Stimulated activated naive CD4-positive, alpha-beta T cell treated with Interleukin-2 at 50 U/mL for 16 hours (primary cell): ENCODE measurements at places on chromosomes 4 and X.

DNA sequence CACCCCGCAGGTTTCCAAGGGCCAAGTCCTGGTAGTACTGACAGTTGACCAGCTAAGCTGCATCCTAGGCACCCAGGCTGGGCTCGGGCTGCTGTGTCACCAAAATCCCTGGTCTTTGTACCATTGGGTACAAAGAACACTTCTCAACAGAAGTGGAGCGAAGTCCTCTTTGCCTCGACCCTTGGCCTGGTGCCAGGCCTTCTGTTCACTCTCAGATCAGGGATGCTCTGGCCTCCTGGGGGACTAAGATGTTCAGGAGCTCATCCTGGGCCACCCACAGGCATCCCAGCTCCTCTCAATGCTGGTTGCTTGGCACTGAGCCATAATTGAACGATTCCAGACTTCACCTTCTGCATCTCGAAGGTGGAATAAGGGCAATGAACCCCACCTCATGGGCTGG lies 13.8 kb upstream of the SLC2A9 start:
- no peak for DNase-seq

GRCh38 chr4:141686146-141686775 lies 49.9 kb downstream of the IL15 start:
- DNase-seq = no peak

GRCh38 chr4:8497762-8498161 lies 57.2 kb downstream of the TRMT44 start:
- DNase-seq = no peak

GRCh38 chr4:158428242-158428641 lies 93.4 kb upstream of the RXFP1 start:
- no peak for DNase-seq

DNA sequence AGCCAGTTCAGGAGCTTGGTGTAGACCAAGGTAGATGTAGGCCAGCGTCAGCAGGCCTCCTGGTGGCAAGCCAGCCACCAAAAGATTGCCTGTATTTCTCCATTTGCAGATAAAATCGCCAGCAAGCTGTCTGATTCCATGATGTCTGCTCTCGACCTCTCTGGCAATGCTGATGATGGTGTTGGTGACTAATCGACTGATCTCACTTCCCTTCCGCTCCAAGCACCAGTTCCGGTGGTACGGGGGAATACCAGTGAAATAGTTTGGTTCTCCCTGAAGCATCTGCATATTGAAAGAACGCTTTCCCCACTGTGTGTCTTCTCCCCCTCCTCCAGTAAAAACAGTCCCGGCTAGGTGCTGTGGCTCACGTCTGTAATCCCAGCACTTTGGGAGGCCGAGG lies 30.4 kb downstream of the GNL3L start:
- DNase-seq = no peak

GRCh38 chr4:149349541-149349940 lies 466.1 kb downstream of the IQCM start:
- no peak for DNase-seq

DNA sequence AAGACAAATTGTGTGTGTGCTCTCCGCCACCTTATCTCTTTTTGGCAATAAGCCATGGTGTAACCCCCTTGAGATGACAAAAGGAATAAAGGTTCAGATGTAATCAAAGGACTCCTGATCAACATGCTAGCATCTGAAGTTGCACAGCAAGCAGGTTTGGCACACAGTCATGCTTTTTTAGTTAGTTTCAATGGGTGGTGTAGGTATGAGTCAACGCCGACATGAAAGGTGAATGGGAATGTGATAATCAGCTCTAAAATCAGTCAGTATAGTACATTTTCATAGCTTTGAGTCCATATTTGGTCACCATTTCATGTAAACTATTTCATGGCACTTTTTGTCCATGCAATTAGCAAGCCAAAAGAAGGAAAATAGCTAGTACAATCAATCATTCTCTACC lies 50.4 kb upstream of the ETNPPL start:
- DNase-seq = no peak

GRCh38 chr4:58225460-58225859 lies 1115.3 kb upstream of the IGFBP7 start:
- no peak for DNase-seq

DNA sequence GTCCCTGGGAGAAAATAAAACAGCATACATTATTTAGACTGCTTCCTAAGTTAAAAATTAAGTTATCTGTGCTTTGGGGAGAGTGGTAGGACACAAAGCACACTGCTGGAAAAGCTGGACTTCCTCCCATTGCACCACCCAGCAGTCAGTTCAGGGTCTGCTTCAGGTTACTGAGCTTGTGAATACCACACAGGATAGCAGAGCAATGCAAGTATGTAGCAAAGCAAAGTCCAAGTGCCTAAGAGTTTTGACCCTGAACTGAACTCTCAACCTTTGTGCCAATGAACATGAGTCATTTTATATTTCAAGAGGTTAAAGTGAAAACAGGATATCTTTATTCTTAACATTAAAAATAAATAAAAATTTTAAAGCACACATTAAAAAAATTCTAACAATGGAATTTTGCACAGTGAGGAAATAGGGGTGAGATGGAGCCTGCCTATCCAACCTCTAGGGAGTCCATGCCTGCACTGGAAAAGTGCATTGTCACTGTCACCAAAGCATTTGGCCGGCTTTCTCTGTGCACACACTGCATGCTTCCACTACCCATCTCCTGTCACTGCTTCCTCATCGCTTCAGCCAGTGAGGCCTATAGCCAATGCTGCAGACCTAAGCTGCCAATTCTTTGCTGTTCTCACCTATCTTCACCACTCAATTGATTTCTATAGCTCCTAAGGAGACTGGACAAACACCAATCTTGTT lies 50.9 kb downstream of the ABCG2 start:
- no peak for DNase-seq

- no peak for DNase-seq
These were observed 25.3 kb downstream of the ARHGAP24 start for GRCh38 chr4:85500110-85500867.

DNA sequence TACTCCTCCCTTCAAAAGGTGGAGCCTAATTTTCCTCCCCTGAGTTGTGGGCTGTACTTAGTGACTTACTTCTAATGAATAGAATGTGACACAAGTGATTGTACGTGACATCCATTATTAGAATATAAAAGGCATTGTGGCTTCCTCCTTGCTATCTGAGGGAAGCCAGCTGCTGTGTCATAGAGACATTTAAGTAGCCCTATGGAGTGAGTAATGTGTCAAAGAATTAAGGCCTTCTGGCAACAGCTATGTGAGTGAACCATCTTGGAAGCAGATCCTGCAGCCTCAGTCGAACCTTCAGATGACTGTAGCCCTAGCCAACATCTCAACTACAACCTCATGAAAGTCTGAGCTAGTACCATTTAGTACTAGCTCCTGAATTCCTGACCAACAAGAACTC lies 76.1 kb downstream of the BCOR start:
- DNase-seq = no peak

- DNase-seq = no peak
These were observed 27.1 kb upstream of the SPANXN4 start for GRCh38 chrX:142998447-142999198.

GRCh38 chr4:152917543-152918395 lies 18.4 kb upstream of the FHDC1 start:
- DNase-seq = no peak

DNA sequence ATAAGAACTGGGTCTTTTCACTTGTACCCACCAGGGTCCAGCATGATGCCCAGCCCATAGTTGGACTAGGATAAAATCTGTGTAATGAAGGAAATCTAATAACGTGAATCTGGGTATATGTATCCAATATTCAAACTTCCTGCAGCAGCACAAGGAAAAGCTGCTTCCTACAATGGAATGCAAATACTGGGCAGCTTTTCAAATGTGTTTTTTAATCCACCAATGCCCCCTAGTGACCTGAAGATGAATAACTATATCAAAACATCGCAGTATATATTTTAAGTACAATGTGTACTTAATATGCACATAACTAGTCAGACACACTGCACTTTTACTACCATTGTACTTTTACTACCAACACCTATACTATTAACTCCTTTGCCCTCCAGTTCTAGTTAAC lies 5.3 kb downstream of the APOO start:
- DNase-seq = no peak

DNA sequence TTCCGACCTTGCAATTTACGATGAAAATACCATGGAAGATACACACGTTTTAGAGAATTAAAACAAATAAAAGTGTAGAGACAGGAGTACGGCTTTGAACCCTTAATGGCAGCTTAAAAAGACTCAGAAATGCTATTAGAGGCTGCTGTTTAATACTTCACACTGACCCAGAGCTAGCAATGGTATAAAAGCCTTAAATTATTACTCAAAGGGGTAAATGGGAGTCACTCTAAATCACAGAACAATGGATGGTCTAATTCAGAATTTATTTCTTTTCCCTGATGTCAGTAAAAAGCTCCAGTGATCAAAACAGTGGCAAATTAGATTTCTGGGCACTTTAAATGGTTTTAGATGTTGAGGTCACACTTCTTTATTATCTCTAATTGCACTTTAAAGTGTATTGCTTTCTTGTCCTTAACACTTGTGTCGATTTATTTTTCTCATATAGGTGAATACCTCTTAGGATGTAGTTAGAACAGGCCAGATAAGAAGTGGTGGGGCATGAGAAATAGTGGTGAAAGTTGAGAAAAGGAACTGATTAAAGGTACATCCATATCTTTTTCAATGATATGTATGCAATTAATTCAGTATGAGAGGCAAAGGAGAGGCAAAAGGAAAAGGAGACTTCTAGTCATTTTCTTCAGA lies 252.4 kb upstream of the ANKRD50 start:
- DNase-seq = no peak

DNA sequence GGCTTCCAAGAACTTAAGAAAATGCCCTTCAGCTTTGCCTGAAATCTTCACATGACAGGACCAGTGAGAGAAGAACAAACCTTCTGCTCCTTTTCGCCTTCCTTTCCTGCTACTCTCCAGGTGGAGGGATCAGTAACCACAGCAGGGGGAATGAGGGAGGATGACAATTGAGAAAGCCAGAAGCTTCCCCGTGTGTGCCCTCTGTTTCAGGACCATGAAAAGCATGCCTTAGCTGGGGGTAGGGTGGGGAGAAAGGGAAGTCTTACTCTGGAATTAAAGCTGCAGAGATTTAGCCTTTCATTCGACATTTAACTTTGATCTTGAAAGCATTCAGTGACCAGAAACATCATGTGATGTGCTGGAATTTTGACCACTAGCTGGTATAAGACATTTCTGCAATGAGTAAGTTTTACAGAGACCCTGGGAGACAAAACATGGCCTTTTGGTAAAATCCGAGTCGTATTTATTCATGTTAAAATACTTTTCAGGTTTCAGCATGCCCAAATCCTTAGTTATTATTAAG lies 10.6 kb upstream of the PUDP start:
- DNase-seq = no peak

GRCh38 chr4:17258106-17258505 lies 253.8 kb downstream of the QDPR start:
- no peak for DNase-seq

DNA sequence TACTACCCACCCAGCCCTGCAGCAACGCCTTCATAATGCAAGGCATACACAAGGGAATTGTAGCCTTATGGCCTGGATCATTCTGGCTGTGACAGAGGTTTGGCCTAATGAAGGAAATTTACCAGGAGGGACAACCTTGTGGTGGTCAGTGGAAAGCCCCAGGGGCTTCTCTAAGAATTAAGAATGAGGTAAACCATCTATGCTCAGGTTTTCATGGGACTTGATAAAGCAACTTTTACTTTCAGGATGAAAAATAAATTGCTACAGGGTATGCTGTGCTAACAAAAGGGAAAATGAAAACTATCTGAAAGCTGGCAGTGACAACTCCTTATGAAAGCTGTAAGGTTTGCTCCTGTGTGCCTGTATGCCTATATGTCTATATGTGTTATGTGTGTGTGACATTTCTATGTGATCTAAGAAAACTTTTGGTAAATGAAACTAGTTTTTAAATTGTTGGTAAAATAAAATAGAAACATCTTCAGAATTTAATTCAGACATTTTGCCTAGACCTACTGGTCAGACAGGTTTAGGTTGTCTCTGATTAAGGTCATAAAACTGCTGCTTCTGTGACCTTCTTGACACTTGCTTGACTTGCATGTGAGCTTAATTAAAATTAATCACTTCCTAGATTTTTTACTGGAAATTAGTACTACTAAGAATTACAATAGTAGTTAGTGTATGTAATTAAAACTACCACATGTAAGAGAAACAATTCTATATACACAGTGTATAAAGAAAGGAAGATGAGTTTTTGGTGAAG lies 19.9 kb upstream of the TXK start:
- no peak for DNase-seq

DNA sequence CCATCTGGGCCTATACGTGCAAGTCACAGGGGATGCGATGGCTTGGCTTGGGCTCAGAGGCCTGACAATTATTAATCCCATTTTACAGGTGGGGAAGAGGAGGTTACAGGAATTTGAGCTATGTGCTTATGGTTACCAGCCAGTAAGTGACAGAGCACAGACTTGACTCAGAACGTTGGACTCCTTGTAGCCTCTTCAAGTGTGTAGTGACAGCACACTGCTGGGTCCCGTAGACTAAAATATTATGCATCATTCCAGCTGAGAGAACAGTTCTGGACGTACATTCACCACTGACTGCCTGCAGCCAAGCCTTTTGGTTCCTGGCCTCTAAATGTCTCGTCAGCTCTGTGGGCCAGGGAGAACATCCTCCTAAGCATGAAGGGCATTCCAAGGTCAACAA lies 314.5 kb downstream of the GPAT3 start:
- DNase-seq = no peak

GRCh38 chrX:118513120-118513898 lies 17.7 kb downstream of the DOCK11 start:
- no peak for DNase-seq

GRCh38 chr4:6957148-6957520 lies 47.5 kb downstream of the TBC1D14 start:
- no peak for DNase-seq

GRCh38 chrX:107454302-107454701 lies 4.8 kb downstream of the FRMPD3 start:
- no peak for DNase-seq

GRCh38 chr4:91243132-91243531 lies 1060.6 kb upstream of the GRID2 start:
- no peak for DNase-seq

DNA sequence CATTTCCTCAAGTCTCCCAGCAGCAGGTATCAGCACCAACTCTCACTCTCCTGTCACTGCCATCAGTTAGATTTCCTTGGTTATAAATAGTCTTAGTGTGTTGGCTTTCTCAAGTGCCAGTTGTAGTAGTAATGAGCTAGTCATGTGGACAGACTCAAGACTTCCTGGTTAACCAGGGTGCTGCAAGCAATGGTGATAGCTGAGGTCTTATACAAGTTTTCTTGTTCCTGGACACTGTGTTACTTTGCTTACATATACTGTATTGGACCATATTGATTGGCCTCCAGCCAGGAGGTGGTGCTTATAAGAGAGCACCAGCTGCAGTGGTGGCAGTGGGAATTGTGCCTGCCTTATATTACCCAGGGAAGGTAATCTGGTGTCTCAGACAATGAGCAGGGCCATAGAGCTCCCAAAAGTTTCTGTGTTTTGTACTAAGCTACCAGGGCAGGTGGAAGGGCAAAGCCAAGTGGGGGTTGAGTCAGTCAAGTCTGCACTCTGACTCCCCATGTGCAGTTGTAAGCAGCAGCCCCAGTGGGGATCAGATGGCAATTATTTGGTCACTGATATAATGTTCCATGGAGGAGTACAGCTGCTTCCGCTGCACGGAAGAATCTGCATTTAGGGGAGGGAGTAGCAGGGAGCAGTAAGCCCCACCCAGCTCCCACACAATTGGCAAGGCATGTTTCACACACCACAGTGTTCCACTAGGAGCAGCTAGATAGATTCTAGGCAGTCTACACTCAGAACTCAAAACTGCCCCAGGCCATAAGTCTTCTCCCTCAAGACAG lies 24.1 kb upstream of the ZDHHC15 start:
- DNase-seq = no peak
